ENCODE measurements at places on chromosomes 12 and 14.

DNA sequence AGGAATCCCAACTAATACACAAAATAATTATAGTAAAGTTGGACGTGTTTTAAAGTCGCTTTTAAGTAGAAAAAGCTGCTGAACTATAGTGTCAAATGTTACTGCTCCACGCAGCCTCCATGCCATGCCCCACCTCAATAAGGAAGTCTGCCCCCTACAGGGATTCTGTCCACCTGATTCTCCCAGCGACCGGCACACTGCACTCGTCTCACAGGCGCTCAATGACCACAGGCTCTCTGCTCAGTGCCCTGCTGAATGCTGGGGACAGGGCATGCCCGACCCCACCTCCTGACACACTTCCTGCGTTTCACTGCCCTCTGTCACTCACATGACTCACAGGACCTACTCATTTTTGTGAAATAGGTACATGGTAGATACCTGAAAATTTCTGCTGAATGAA is 48.9 kb downstream of the BDKRB1 start:
- DNase-seq: no peak

- no peak for DNase-seq
Measured at GRCh38 chr12:51593539-51593938, 2.5 kb downstream of the SCN8A start.

DNA sequence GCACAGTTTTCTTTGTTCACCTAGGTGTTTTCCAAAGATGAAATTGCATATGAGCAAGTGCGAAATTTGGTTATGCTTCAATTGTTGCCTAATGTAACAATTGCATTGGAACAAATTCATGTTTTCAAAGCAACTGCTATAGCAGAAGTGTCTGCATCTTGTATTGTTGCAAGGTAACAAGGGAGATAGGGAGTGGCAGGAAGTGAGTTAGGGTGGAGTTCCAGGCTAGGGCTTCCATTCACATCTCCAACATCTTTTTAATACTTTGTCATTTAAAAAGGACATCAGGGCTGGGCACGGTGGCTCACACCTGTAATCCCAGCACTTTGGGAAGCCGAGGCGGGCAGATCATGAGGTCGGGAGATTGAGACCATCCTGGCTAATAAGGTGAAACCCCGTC is 312.3 kb upstream of the E2F7 start:
- no peak for DNase-seq

DNA sequence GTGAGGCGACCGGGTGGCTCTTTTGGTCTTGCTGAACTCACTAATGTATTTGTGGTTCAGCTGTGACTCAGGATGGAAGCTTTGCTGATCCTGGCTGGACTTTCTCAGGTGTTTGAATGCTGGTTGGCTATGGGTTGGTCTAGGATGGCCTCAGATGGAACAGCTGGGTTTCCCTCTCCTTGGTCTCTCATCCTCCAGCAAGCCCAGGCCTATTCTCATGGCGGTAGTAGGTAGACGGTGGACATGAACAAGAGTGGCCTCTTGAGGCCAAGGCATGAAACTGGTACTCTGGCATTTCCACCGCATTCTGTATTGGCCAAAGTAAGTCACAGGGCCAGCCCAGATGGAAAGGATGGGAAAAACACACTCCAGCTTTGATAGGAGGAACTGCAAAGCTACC is 11.8 kb upstream of the POLR3B start:
- no peak for DNase-seq

GRCh38 chr12:71873821-71874220 is 34.3 kb downstream of the TBC1D15 start:
- DNase-seq: no peak

DNA sequence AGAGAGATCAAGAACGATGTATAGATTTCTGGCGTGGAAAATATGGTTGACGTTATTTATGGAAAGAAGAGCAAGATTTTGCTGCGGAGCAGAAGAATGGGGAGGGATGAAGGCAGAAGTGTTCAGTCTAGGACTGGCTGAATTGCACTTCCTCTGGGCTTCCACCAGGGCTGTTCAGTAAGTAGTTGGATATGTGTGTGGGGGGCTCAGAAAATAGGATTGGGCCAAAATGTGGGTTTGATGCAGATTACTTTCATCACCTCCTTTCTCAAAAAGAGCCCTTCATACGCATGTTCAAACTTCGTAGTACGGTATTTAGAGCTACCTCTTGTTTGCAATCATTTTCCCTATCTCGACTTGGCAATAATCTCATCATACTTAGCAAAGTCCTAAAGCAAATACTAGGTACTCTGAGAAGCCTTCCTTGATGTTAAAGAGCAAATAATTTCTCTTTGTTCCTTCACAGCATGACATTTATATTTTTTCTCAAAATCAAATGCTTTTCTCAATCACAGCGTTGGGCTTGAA is 349.4 kb downstream of the NELL2 start:
- no peak for DNase-seq

DNA sequence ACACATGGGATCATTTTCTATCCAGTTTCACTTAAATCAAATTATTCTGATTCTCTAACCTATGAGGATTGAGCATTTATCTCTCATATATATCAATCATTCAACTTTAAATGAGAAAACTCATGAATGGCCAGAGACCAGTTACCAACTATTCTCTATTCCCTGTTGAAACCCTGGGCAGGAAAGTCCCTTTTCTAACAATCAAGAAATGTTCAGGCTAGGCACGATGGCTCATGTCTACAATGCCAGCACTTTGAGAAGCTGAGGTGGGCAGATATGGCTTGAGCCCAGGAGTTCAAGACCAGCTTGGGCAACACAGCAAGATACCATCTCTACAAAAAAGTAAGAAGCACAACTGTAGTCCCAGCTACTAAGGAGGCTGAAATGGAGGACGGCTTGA is 18.0 kb downstream of the FMNL3 start:
- no peak for DNase-seq

- no peak for DNase-seq
Measured at GRCh38 chr14:102539544-102540314, 30.2 kb upstream of the ANKRD9 start.

DNA sequence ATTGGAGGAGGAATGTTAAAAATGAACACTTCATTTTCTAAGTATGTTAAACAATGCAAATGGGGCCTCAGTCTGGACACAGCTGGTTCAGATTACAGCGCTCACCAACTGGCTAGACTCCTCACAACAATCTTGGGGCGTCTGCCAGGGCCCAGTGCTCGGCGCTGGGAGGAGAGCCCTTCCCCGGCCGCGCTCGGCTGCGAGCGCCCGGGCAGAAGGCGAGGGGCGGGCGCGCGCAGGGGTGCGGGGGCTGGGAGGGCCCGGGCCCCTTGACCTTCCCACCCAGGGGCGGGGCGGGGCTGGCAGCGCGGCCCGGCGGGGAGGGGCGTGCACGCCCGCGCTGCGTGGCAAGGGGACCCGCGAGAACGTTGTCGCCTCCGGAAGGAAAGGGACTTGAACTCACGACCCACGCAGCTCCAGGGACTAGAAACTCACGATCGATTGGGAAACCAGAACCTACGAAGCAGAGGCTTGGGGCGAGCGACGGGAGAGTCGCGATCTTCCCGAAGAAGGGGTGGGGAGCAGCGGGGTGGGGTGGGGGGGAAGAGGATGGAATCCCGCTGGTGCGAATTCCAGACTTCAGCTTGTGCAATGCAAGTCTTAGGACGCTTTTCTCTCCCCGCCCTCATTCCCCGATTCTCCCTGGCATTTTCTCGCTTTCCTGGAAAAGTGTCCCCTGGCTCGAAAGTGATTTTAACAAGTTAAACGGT is at the start of gene FBLN5:
TSS of gene FBLN5 (minus strand) at position 220 of the 710 bp plus-strand sequence. CDS start 465 bp downstream, outside the sequence.
- DNase-seq: no peak

DNA sequence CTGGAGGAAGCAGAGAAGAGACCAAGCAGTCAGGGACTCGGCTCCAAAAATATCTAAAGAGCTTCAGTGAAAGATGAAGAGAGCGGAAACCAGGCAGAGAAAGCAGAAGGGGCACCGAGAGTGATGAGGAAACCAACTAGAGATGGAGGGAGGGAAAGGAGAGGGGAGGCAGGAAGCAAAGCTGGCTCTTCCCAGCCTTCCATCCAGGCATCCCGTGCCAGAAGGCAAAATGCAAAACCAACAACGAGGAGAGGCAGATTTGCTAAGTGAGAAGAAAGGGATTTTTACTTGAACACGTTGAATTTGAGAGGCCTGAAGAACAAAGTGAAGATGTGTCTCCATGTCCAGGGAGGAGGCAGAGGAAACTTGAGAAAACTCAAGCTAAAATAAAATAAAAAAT is 90.1 kb downstream of the NUAK1 start:
- no peak for DNase-seq

DNA sequence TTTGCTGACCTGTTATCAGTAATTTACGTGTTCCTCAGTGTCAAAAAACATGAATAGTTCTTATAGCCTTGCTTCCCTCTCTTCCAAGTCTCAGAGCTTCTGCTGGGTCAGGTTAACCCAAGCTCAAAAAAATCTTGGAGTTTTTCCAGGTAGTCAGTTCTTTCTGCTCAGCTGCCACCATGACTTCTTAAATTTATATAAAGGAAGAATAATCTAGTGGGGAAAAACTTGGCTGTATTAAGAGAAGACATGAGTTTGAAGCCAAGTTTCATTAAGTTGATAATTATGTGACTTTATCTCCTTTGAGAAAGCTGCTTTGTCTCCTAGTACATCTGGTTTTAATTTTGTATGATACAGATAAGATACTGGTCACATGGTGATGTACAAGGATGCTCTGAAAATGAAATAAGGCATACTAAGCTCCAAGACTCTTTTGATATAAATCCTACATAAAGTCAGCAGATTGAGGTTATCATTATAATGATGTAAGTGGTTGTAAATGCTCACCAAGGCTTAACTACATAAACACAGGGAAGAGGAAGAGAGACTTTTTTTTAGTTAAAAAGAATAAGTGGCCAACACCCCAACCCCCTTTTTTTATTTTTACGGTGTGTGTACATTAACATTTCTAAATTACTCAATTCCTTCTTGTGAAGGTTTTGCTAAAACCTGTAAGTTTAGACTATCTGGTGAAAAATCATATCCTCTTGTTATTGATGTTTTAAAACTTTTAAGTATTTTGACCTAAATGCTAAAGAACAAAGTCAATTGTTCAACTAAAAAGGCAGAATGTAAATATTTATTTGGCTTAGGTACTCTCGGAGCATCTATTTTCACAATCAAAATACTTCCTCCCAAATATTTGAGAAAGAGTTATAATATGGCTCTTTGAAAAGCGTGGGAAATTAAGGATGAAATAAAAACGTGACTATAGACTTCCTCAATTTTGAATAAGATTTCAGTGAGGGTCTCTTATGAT is 84.1 kb upstream of the SLC38A2 start:
- DNase-seq: no peak

DNA sequence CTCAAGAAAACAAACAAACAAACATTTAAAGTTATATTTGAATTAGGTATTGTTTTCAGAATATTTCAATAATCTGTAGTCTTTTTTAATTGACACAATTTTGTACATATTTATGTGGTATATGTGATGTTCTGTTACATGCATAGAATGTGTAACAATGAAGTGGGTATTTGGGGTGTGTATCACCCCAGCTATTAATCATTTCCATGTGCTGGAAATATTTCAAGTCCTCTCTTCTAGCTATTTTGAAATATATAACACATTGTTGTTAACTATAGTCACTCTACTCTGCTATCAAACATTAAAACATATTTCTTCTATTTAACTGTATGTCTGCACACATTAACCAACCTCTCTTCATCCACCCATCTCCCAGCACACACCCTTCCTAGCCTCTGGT is 32.0 kb upstream of the SIX1 start:
- DNase-seq: no peak

- DNase-seq: no peak
Measured at GRCh38 chr12:68482660-68483059, 128.0 kb upstream of the RAP1B start.

DNA sequence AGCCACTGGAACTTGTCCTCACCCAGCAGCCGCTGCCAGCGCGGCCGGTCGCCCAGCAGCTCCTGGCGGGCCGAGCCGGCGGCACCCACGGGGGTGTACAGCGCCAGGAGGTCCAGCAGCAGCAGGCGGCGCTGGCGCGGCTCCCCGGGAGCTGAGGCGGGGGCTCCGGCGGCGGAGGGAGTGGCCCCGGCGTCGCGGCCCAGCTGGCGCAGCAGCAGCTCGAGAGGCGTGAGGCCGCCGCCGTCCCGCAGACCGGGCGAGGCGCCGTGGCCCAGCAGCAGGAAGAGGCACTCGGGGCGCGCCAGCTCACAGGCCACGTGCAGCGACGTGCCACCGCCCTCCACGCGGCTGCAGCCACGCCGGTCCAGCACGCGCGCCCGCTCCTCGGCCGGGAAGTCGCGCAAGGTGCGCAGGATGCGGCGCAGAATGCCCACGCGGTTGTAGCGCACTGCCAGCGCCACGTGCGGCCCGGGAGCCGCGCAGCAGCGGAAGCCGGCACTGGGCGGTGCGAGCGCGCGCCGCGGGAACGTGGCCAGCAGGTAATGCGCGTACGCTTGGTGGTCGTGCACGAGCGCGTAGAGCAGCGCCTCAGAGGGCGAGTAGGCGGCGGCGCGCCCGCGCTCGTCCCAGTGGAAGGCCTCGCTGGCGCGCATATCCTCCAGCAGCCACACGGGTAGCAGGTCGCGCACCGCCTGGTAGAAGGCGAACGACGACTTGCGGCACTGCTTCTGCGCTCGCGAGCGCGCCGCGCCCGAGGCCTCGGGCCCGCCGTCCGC is 2.3 kb downstream of the ANKRD9 start:
- DNase-seq: no peak

- DNase-seq: no peak
Measured at GRCh38 chr14:101604228-101604934, 43.1 kb downstream of the DIO3 start.

DNA sequence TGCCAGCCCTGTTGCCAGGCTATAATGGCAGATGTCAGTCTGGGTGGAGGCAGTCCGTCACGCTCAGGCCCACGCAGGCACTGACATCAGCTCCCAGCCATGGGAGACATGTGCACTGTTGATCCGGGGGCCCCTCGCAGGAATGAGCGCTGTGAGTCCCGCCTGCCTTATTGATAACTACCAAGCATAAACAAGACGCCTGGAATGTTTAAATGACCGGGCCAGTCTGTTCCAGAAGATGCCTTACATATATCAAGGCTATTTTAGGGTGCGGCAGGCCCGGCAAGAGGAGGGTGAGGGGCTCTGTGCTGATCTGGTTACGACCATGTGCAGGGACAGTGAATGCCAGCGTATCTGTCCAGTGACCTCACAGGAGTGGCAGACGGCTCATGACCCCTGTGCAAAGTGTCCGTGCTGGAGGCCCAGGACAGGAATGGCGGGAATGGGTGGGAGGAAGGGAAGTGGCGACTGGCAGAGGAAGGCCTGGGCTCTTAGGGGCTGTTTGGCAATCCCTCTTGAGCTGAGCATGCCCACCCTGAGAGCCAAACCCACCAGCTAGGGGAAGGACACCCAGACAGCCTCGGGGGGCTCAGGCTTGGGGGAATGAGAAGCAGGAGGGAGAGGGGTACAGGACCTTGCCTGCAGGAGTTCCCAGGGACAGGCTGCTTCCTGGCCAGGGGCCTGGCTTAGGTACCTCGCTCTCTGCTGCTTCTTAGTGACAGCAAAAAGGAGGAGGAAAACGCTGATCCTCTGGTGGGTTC is 49.3 kb downstream of the DLK1 start:
- DNase-seq: no peak

- DNase-seq: no peak
Measured at GRCh38 chr12:15561396-15561795, 227.8 kb downstream of the EPS8 start.

- DNase-seq: no peak
Measured at GRCh38 chr12:128337431-128338170, 70.6 kb downstream of the TMEM132C start.
